ENCODE measurements at places on chromosomes 6 and 20.

GRCh38 chr6:16894301-16894700 is 133.0 kb upstream of the ATXN1 start:
- DNase-seq = no peak

DNA sequence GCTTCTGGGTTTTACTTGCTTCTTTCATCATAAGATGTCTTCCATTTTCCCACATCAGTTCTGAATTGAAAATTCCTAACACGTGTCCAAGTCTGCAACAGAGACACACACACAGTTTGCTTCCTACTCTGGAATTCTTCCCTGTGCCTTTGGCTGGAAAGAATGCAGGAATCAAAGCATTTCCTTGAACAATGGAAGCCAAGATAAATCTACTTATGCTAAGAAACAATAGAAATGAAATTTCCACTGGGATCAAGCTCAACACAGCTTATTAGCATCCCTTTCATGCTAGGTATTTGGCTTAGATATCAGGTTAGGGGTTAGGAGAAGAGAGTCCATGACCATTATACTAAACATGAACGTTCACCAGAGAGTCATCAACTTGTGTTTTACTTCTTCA is 101.1 kb upstream of the SCAF8 start:
- DNase-seq = no peak

DNA sequence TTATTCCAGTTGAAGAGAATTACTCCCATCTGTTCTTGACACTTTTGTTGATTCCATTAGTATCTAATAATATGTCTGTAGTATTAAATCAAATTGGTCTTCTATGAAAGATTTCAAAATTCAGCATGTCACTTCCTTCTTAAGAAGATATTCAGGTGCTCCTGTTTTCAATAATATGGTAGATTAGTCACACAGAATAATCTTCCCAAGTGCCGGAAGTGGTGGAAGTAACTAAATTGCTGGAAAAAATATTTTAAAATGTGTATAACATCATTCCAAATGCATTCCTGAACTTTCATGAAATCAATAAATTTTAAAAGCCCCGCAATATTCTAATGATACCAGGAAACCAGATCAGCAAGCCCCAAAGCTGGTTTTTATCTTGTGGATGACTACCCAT is 281.3 kb downstream of the EPM2A start:
- no peak for DNase-seq

DNA sequence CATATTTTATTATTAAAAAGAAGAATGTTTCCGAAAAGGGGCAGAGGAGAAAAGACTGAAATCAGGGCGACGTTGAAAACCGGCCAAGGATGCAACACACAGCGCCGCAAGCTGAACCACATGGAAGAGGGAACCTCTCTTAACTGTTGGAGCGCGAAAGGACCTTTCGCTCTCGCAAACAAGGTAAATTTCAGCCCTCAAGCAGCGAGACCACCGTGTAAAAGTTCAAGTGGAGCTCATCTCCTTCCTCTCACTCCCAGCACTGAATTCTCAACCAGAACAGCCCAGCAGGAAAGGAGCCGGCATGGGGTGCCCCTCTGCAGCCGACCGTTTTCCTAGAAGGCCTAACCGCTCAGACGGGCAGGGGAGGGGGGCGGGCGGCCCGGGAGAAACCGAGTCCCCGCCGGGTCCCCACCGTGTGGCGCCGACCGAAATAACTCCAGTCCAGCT is 621 bp downstream of the GPR63 start:
- DNase-seq = no peak

DNA sequence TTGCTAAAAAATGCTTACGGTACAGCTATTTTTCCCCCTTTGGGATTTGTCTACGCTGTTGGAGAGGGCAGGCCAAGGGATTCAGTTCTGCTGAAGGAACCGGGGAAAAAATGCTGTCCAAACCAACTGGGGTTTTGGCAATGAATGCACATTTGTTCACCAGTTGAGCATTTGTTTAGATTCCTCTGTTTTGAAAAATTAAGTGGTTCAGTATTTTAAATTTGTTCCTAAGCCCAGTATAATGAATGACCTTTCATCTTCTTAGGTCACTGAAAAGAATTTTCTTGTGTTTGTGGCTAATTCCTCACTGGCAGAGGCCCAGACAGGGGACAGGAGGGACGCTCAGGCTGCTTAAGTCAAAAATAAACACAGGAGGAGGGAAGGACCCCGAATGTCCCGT is 10.8 kb upstream of the EYA2 start:
- DNase-seq = no peak

DNA sequence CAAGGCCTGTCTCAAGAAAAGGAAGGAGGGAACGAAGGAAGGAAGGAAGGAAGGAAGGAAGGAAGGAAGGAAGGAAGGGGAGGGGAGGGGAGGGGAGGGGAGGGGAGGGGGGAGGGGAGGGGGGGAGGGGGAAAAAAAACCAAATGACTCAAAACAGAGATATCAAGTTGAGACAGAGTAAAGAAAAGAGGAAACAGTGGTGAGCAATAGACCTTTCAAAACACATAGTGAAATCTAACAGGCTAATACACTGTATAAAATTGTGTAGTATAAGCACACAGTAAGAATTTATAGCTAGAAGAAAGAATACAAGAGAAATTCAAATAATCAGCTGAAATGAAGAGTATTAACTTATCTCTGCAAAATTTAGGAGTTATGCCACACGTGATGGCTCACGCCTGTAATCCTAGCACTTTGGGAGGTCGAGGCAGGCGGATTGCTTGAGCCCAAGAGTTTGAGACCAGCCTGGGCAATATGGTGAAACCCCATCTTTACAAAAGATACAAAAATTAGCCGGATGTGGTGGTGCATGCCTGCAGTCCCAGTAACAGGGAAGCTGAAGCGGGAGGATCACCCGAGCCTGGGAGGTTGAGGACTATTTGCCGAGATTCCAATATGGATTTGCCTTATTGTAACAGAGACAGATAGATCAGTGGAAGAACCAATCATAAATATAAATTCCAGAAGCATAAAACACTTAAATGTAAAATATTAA is 123.2 kb downstream of the PRND start:
- DNase-seq = peak; percentile 62

DNA sequence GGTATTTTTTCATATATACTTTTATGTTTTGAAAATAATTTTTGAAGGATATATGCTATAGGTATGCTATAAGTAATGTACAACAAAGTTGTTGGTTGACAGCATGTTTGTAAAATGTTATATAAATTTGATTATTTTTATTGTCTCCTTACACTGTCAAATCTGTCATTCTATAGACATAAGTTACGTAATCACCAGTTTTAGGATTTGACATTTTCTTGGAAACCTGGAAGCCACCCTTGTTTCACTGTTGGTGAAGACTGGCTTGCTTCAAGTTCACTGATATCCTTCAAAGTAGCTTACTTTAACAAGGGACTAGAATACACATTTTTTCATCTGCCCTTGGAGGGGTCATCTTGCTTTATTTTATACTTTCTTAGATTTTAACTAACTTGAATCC is 1288.6 kb upstream of the EYS start:
- no peak for DNase-seq

GRCh38 chr20:50113420-50114224 is 672 bp upstream of the UBE2V1 start:
- DNase-seq = no peak

GRCh38 chr6:169934699-169935347 is 183.4 kb downstream of the ERMARD start:
- no peak for DNase-seq

Data from AML-193 (cell line).